D721Med (cell line): ENCODE measurements at places on chromosomes 3 and 15.

DNA sequence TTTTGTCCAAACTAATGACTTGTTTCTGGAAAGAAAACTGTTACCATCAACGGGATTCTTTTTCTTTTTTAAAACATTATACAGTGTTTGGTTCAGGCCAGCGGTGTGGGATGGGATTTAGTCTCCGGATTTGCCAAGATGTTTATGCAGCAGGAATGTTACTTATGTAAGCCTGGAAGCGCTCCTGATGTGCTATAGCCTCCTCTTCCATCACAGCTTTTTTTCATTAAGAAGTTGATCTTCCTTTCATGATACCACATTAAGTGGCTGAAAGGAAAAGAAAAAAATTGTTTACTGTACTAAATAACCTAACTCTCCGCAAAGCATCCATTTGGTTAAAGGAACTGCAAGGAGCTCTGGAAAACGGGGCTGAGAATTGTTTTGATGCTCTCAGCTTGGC lies 120.5 kb upstream of the ALDH1A3 start:
- no peak for DNase-seq

GRCh38 chr15:56320861-56321260 lies 44.4 kb upstream of the TEX9 start:
- no peak for DNase-seq

DNA sequence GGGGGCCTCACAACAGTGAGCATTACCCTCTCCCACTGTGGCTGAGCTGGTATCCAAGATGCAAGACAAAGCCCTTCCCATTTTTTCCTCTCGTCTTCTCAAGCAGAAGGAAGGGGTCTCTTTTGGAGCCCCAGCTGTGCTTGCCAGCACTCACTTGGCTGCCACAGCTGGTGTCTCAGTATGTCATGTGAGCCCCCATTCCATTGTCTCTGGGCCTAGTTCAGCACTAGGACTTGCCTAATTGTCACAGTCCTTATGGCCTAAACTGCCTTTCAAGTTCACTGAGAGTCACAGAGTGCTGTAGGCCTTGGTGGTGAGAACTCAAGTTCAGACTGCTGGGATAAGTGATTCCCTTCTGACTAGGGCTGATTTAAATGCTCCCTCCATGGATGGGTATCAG lies 89.8 kb downstream of the ARHGEF26 start:
- DNase-seq = no peak

- no peak for DNase-seq
These were observed 38.6 kb upstream of the HACD2 start for GRCh38 chr3:123623346-123623880.
